A549 treated with dexamethasone at 1 μM for 4 hours (cell line): ENCODE measurements at places on chromosomes 1 and 21. TPM values are rescaled to one million over a fixed set of nuclear protein-coding genes. Genes with fewer than 3 reads are reported as not detected.

The OXCT2 gene
- total RNA-seq: 0.39 to 0.72 TPM (median 0.62 TPM) in 5 replicates

The ZBTB8OS gene
- total RNA-seq: 35.3 to 60.6 TPM (median 38.3 TPM) in 5 replicates

The CHI3L2 gene
- 0.20 to 0.41 TPM (median 0.35 TPM) in 5 replicates for total RNA-seq

The RGS13 gene
- total RNA-seq: not detected in 5 replicates

The RIPPLY3 gene
- 0.40 to 0.60 TPM (median 0.45 TPM) in 5 replicates for total RNA-seq

The TRIM33 gene
- total RNA-seq: 11.5 to 18.6 TPM (median 14.9 TPM) in 5 replicates

The FCER1G gene
- 0.23 to 0.34 TPM (median 0.25 TPM) in 3 of 5 replicates, not detected in the others for total RNA-seq

The SH3D21 gene
- total RNA-seq: 1.5 to 3.3 TPM (median 2.5 TPM) in 5 replicates

The UTS2 gene
- total RNA-seq: not detected in 5 replicates

The ANGPTL3 gene
- not detected in 5 replicates for total RNA-seq

The FCN3 gene
- not detected in 5 replicates for total RNA-seq

The TMEM52 gene
- 0.63 to 1.1 TPM (median 0.86 TPM) in 5 replicates for total RNA-seq

The SYT11 gene
- 1.1 to 1.5 TPM (median 1.5 TPM) in 5 replicates for total RNA-seq

The FAM163A gene
- not detected in 5 replicates for total RNA-seq

The NLRP3 gene
- not detected in 5 replicates for total RNA-seq

The ADAM30 gene
- total RNA-seq: not detected in 5 replicates

The TSHB gene
- not detected in 5 replicates for total RNA-seq

The TAF1A gene
- total RNA-seq: 8.2 to 10.1 TPM (median 8.7 TPM) in 5 replicates

The CR1 gene
- not detected in 5 replicates for total RNA-seq

The C1orf21 gene
- total RNA-seq: 8.2 to 12.2 TPM (median 10.7 TPM) in 5 replicates

The LYSMD1 gene
- 5.2 to 7.3 TPM (median 7.1 TPM) in 5 replicates for total RNA-seq

The SLC16A4 gene
- 30.8 to 41.6 TPM (median 35.2 TPM) in 5 replicates for total RNA-seq

The TMEM82 gene
- total RNA-seq: 0.05 TPM in 1 of 5 replicates, not detected in the others

The LRRC3 gene
- total RNA-seq: 1.7 to 2.5 TPM (median 2.4 TPM) in 5 replicates

The COG2 gene
- 19.1 to 21.5 TPM (median 20.6 TPM) in 5 replicates for total RNA-seq

The KRTAP12-2 gene
- not detected in 5 replicates for total RNA-seq

The TLCD4 gene
- total RNA-seq: 6.3 to 15.6 TPM (median 11.1 TPM) in 5 replicates

The TNFAIP8L2 gene
- not detected in 5 replicates for total RNA-seq

The DIO1 gene
- 0.06 TPM in 1 of 5 replicates, not detected in the others for total RNA-seq

The RHOU gene
- total RNA-seq: 15.0 to 18.8 TPM (median 17.7 TPM) in 5 replicates

The SPATA46 gene
- not detected in 5 replicates for total RNA-seq

The ADAMTS4 gene
- 0.01 TPM in 3 of 5 replicates, not detected in the others for total RNA-seq

The AQP10 gene
- total RNA-seq: not detected in 5 replicates

The KLHDC8A gene
- 0.52 to 1.0 TPM (median 0.76 TPM) in 5 replicates for total RNA-seq

The DCST1 gene
- total RNA-seq: 0.05 to 0.06 TPM (median 0.06 TPM) in 3 of 5 replicates, not detected in the others

The CDC42 gene
- total RNA-seq: 152 to 215 TPM (median 163 TPM) in 5 replicates

The CNTN2 gene
- 0.06 to 0.07 TPM (median 0.06 TPM) in 4 of 5 replicates, not detected in the other for total RNA-seq

The GABRD gene
- total RNA-seq: 0.39 to 0.74 TPM (median 0.44 TPM) in 5 replicates
